ENCODE measurements at places on chromosomes 2 and 18.

- DNase-seq, result no peak
Measured at GRCh38 chr2:70985283-70985688, 6.9 kb downstream of the ANKRD53 start.

DNA sequence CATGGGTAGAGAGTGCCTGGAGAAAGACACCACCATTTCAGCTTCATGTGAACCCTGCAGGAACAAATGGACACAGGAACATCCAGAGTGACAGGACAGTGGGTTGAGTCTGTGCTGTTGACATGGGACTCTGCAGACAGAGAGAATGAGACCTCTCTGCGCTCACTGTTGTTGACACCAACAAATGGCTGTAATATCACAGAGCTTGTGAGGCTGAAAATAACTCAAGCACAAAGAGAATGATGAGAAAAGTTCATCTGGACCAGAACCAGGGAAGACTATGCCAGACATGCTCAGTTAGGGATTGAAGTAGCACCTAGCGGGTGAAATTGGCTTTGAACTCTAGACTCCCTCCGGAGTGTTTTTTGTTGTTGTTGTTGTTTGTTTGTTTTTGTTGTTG is 37.0 kb upstream of the YWHAQ start:
- DNase-seq, result no peak

DNA sequence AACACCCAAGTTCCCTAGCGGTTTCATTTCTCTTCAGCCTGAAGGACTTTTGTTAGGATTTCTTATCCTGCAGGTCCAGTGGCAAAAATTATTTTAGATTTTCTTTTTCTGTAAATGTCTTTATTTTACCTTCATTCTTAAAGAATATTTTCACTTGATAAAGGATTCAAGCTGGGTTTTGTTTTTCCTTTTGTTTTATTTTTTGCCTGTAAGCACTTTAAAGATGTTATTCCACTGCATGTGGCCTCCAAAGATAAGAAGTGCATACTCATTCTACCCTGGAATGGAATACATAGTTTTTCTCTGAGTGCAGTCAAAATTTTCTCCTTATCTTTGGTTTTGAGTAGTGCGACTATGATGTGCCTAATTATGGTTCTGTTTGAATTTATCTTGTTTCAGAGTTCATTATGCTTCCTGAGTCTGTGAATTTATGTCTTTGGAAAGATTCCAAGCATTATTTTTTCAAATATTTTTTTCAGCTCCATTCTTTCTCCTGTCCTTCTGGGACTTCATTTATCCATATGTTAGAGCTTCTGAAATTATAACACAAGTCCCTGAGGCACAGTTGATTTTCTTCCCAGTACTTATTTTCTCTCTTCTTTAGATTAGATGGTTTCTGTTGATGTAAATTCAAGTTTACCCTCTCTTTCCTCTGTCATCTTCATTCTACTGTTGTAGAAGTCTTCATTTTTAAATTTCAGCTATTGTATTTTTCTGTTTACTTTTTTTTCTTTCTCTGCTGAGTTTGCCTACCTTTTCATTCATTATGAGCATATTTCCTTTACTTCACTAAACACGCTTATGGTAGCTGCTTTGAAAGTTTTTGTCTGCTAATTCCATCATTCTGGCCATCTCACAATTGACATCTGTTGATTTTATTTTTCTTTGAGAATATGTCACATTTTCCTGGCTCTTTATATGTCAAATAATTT is 69.6 kb downstream of the MAPRE2 start:
- DNase-seq, result no peak

- DNase-seq, result no peak
Measured at GRCh38 chr2:52383541-52383940, 1351.6 kb upstream of the NRXN1 start.

GRCh38 chr2:96869281-96869821 is 529 bp downstream of the SEMA4C start:
- no peak for DNase-seq

DNA sequence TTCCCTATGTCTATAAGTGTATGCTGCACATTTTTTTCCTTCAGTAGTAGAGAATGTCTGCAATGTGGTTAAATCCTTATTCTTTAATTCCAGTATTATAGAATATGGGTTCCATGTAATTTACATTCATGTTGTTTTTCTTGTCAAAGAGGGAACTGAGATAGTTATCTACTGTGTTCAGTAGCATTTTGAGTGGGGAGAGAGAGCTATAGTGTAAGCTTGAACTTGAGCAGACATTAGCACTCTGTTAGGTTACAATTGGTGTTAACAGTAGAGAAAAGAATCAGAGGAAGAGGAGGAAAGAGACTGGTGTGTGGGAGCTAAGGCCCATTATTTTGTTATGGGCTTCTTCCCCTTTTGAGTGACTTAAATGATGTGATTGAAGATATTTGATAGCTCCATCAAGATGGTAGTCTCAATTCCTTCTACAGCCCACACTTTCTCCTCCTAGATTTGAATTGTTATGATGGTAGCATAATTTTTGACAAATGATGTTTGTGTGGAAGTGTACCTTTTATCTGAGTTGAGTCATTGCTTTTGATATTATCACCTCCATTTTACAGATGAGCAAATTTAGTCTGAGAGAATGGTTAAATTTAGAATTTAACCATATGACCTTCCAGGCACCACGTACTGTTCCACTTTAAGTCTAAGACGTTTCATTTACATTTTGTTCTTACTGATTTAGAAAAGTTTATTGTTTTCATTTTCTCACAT is 71.3 kb downstream of the FMNL2 start:
- DNase-seq, result no peak

DNA sequence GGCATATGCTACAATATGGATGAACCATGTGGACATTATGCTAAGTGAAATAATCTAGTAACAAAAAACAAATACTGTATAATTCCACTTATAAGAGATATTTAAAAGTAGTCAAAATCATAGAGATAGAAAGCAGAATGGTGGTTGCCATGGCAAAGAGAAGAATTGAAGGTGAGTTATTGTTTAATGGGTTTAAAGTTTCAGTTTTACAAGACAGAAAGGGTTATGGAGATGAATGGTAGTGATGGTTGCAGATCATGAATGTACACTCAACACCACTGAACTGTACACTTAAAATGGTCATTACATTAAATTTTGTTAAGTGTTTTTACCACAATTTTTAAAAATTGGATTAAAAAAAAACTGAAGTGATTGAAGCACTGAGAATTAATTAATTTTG is 298.2 kb upstream of the ZC3H15 start:
- no peak for DNase-seq

GRCh38 chr2:47457268-47457667 is 54.3 kb downstream of the MSH2 start:
- DNase-seq, result peak; percentile 42

- DNase-seq, result no peak
Measured at GRCh38 chr2:138760676-138761075, 19.5 kb downstream of the NXPH2 start.

GRCh38 chr2:188369365-188369764 is 77.7 kb downstream of the GULP1 start:
- DNase-seq, result peak; percentile 16

GRCh38 chr2:9908639-9909038 is 42.9 kb upstream of the GRHL1 start:
- DNase-seq, result no peak

DNA sequence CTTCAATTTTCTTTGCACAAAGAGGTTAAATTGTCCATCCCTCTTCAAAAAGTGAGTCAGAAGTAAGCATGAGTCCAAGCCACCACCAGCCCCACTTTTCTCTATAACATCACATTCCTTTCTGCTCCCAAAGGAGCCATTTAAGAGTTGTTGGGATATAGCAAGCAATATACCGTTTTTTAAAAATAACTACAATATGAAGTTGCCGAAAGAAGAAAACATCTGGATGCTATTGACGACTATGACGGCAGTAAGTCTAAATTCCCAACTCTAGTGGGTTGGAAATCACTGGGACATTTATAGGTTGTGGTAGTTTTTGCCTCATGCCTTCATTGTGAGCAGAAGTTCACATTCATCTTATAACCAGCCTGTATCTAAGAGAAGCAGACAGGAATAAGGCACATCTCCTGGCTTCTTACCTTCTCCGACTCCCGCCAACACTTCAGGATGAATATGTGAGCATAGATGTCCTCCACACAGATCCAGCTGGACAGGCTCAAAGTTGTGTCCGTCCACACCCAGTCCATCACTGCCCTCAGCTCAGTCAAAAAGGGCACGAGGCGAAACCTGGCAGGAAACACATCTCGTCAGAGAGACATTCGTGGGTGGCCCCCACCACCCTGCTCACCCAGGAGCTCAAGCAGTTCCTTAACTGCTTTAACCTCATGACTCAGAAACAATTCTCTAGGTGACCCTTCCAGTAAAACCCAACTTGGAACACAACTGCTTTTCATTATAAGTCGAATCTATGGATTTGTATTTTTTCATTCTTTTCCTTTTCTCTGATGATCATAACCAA is 163.6 kb downstream of the NAPG start:
- DNase-seq, result no peak

DNA sequence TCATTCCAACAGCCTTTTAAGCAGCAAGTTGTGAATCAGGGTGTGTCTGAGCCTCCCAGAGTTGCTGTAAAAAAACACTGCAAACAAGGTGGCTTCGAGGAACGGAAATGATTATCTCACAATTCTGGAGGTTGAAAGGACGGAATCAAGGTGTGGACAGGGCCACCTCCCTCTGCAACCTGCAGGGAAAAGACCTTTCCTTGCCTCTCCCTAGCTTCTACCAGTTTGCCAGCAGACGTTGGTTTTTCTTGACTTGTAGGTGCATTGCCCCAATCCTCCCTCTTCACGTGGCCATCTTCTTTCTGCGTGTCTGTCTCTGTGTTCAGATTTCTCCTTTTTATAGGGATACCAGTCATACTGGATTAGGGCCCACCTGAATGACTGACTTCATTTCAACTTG is 24.8 kb upstream of the TMEM131 start:
- no peak for DNase-seq

GRCh38 chr2:129936334-129936934 is 43.0 kb upstream of the RAB6C start:
- no peak for DNase-seq

DNA sequence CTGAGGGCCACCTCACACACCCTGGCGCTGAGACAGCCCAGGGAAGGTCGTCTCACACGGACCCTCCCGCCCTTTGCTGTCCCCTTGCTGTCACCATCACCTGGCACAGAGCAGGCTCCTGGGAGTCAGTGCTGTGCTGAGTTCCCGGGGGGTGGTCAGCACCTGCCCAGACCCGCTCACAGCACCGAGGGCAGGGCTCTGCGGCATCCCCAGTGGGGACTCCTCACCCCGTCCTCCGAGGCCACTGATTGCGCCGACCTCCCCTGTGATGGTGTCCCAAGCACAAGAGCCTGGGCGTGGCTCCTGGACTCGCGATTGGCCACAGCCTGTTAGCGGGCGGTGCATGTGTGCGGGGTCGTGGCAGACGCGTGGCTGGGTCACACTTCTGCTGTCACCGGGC is 65.9 kb downstream of the NFATC1 start:
- DNase-seq, result no peak

DNA sequence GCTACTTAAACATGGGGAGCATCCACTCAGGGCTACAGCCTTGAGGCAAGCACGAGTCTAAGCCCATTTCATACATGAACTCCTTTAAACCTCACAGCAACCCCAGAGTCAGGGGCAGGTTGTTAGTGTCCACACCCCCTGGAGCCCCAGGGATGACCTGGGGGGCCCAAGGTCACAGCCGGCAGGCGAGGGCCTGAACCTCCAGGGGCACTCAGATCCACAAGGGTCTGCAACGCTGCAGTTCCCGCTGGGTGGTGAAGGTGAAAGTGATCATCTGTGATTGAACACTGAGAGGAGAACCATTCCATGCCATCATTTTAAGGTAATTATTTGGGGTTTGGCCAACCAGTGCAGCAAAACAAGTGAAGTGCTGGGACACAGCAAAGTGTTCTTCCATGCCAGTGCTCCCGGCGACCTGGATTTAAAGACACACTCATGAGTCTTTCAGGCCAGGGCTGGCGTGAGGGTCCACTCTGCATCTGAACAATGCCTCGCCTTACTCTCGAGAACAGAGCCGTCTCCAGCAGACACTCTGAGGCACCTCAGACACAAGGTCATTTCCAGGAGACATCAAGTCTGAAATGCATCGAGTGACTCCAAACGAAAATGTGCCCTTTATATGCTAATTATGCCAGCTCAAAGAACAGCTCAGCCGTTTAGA is 61.6 kb upstream of the SNTG2 start:
- no peak for DNase-seq

DNA sequence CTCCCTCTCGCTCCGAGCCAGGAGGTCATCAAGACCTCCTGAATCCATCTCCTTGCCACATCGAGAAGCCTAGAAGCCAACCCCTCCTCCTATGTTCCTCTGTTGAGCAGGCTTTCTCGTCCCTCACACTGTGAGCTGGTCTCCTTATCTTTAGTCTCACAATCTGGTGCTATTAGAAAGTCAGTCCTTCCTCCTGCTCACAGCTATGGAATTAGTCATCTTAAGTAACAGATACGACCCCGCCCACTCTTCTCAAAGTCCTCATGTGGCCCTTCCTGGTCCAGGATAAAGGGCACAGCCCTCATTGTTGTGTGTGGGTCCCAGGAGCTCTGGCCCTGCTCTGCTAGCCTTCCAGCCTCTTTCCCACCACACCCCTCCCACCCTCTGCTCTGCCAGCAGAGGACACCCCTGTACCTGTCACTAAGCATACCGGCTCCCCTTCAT is 41.4 kb upstream of the TRIB2 start:
- no peak for DNase-seq

DNA sequence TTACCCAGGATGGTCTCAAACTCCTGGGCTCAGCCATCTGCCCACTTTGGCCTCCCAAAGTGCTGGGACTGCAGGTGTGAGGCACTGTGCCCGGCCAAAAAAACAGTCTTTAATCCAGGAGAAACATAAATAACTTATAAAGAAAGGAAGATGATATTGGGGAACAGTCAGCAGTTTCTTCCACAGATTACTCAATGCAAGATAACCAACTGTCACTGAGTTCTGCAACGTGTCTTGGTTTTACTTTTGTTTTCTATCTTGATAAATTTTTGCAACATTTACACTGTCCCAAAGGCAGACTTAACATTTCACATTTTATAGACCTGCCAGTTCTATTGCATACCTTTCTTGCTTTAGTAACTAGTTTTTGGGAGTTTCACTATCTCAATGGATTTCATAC is 71.1 kb downstream of the ANKRD44 start:
- peak; percentile 79 for DNase-seq

DNA sequence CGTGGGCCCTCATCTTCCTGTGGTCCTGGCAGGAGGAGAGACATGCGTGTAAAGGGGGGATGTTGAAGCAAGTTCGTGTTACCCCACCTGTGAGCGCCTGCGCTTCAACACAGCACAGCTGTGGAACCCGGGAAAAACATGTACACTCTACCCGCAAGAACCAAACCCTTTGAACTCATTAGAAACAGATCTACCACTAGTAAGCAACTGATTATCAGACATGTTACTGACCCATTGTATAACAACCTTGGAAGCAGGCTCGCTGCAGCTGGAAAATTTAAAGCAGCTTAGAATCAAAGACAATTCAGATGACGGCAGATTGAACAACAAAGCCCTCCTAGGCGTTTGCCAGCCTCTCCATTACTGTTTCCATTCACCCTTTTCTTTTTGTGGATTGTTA is 771.7 kb upstream of the SALL3 start:
- no peak for DNase-seq

DNA sequence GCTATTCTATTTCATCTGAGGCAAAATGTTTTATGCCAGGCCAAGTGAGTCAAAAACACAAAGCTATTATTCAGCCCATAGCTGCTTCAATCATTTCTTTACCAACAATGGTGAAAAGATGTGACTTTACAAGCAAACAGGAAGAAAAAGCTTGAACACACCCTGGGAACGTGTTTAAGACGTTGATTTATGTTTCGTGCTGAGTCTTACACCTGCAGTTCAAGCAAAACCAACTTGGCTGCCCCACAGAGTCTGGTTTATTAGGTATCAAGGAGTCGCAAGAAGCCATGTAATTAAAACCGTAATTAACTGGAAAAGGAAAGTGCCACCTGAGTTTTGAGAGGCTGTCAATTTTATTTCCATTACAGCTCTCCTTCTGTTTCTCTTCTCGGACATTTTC is 295.5 kb downstream of the MEIS1 start:
- DNase-seq, result no peak
